ENCODE measurements at places on chromosomes 3 and 15.

DNA sequence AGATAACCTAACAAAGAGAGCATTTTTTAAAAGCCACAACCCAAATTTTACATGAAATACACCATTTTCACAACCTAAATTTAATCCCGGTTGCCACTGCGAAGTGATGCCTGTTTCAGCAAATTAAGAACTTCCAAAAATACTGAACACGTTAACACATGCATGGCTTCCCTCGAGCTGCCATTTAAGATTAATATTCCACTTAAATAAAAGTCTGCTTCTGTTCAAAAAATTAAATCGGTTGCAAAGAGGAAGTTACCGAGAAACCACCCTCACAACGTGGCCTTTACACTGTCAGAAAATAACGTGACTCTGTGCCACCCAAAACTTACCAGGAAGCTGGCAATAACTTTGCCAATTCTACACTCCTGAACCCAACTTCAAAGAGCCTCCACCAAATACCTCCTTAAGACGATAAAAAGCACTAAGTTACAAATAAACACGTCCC lies 1.2 kb downstream of the TBL1XR1 start:
- no peak for DNase-seq

DNA sequence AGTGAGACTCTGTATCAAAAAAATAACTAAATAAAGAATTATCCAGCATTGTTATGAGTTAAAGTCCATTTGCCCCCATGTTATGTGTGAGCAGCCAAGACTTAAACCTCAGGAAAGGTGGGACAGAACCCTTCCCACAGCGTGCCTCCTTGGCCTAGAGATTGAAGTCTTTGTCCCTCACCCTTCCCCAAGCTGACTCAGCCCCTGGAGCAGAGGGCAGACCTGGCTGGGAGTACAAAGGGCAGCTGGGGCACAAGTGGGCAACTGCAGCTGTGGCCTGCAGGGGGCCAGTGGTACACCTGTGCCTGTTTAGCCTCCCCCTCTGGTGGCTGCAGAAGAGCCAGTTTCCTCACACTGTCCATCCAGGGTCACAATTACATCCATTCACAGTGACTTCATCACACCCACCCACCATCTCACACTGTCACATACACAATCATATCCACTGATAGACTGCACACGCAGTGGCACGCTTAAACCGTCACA lies 940 bp upstream of the ACY1 start:
- no peak for DNase-seq

- DNase-seq: no peak
Observed at GRCh38 chr3:67567893-67568292, 86.5 kb downstream of the SUCLG2 start.

DNA sequence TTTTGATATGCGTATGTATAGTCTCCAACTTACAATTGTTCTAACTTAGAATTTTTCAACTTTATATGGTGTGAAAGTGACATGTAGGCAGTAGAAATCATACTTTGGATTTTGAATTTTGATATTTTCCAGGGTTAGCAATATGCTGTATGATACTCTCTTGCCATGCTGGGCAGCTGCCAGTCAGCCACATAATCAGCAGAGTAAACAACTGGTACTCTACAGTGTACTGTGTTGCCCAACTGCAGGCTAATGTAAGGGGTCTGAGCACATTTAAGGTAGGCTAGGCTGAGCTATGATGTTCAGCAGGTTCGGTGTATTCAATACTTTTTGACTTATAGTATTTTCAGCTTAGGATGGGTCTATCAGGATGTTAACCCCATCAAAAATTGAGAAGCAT lies 52.0 kb upstream of the RYK start:
- DNase-seq: no peak

GRCh38 chr3:58528629-58529028 lies 8.4 kb downstream of the ACOX2 start:
- no peak for DNase-seq

DNA sequence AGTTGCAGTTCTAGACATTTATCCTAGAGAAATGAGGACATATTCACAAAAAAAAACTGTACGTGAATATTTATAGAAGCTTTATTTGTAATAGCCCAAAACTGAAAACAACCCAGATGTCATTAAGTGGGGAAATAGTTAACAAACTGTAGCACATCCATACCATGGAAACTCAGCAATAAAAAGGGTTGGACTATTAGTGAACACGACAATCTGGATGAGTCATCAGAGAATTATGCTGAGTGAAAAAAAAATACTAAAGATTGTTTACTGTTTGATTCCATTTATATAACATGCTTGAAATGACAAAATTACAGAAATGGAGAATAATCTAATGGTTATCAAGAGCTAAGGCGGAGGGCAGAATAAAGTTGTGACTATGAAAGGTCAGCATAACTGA lies 59.5 kb downstream of the CPA3 start:
- no peak for DNase-seq

GRCh38 chr3:22565393-22565792 lies 637.7 kb upstream of the UBE2E2 start:
- DNase-seq: no peak

- no peak for DNase-seq
Observed at GRCh38 chr3:143769616-143770015, 78.7 kb downstream of the SLC9A9 start.

GRCh38 chr3:171770689-171771620 lies 39.3 kb downstream of the PLD1 start:
- DNase-seq: no peak

GRCh38 chr3:189570916-189571315 lies 60.3 kb upstream of the TP63 start:
- no peak for DNase-seq

DNA sequence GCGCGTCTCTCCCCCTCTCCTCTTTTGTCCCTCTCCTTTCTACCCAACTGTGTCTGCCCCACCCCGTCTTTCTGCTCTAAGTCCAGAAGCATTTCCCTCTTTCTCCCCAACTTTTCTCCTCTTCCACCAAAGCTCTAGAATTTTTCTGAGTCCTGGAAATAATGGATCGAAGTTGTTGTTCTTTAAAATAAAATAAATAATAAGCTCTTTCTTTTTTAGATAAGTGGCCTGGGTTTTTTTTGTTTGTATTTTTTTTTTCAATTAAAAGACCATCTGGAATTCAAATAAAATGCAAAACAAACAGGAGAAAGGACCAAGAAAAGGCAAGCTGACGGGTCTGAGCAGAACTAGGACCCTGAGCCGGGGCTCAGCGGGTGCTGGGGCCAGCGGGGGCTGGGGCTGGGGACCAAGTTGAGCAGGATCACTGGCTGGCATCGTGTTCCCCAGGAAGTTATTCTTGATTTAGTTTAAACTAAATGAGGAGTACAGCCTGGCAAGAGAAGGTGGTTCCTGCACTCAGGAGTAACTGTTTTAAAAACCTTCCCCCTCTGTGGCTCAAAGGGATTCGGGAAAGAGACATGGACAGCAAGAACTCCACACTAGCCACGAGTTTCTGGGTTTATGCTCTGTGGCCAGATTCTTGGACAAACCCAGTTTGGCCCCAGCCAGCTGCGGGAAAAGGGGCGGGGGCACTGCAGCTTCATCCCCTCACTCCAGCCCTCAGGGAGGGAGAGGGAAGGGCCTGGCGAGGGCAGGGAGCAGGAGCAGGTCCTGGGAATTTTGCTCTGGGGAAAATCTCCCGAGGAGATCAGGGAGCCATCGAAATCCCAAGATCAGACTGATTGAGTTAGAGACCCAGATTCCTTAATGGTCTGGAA lies 8.4 kb downstream of the GATA2 start:
- DNase-seq: no peak

DNA sequence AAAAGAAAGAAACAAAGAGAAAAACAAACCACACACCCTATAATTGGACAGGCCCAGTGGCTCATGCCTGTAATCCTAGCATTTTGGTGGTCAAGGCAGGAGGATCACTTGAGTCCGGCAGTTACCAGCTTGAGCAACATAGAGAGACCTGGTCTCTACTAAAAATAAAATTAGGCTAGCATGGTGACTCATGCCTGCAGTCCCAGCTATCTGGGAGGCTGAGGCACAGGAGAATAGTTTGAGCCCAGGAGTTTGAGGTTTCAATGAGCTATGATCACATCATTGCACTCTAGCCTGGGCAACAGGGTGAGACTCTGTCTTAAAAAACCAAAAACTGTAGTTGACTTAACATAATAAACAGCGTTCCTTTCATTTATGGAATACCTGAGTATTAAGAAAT lies 72.3 kb upstream of the ST3GAL6 start:
- no peak for DNase-seq

DNA sequence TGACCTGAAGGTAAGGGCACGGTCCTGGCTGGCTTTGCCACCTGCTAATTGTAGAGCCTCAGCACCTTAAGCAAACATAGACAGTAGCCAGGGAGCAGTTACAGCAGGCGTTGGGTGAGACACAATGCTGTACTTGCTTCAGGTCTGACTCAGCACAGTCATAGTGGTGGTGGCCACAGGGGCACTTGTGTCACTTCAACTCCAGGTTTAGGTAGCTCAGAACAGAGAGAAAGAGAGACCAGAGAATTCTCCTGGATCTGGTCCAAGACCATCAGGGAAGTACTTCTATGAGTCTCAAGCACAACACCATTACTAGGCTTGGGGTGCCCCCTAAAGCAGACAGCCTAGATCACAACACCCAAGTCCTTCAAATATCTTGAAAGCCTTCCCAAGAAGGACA lies 204.4 kb downstream of the OTOL1 start:
- DNase-seq: no peak

- no peak for DNase-seq
Observed at GRCh38 chr15:34023907-34024306, 15.1 kb downstream of the AVEN start.

- no peak for DNase-seq
Observed at GRCh38 chr3:45048244-45048643, 22.1 kb downstream of the CLEC3B start.

GRCh38 chr3:160885791-160886286 lies 129.8 kb downstream of the PPM1L start:
- no peak for DNase-seq

GRCh38 chr3:11077466-11077865 lies 76.8 kb upstream of the HRH1 start:
- no peak for DNase-seq

DNA sequence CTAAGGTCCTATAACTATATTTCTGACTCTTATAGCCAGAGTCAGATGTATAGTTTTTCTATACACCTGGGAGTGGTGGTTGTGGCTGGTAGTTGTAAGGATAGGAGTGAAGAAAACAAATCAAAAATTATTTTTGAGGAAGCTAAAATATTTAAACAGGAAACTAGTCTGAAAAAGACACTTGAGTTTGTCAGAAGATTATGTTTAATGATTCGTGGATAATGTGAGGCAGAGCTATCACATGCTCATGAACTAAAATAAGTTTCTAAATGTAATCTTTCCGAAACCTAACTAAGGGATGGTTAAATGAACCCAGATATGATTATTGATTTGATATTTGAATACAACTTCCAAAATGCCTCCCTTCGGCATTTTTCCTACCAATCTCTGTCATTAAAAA lies 30.4 kb downstream of the GABRR3 start:
- DNase-seq: no peak

DNA sequence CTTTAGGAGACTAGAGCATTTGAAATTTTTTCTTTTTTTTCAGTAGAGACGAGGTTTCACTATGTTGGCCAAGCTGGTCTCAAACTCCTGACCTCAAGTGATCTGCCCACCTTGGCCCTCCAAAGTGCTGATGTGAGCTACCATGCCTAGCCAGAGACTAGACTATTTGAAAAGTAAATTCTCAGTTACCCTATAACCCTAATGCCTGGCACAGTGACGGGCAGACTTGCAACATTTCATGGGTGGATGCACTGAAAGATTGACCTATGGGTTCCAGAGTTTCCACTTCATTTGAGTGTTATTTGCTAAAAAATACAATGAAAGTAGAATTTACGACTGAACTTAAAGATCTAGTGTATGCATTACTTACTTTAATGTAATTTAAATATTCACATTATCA lies 45.7 kb upstream of the LIPC start:
- no peak for DNase-seq
